ENCODE measurements at places on chromosomes 12 and 14. TPM values are rescaled to one million over a fixed set of nuclear protein-coding genes. Genes with fewer than 3 reads are reported as not detected.

GRCh38 chr14:94161981-94162380 is 12.1 kb upstream of the PPP4R4 start:
- DNase-seq = no peak

GRCh38 chr14:102557434-102558226 is 34.8 kb upstream of the RCOR1 start:
- no peak for DNase-seq

Gene AKAP3
- 2.0 TPM for total RNA-seq

DNA sequence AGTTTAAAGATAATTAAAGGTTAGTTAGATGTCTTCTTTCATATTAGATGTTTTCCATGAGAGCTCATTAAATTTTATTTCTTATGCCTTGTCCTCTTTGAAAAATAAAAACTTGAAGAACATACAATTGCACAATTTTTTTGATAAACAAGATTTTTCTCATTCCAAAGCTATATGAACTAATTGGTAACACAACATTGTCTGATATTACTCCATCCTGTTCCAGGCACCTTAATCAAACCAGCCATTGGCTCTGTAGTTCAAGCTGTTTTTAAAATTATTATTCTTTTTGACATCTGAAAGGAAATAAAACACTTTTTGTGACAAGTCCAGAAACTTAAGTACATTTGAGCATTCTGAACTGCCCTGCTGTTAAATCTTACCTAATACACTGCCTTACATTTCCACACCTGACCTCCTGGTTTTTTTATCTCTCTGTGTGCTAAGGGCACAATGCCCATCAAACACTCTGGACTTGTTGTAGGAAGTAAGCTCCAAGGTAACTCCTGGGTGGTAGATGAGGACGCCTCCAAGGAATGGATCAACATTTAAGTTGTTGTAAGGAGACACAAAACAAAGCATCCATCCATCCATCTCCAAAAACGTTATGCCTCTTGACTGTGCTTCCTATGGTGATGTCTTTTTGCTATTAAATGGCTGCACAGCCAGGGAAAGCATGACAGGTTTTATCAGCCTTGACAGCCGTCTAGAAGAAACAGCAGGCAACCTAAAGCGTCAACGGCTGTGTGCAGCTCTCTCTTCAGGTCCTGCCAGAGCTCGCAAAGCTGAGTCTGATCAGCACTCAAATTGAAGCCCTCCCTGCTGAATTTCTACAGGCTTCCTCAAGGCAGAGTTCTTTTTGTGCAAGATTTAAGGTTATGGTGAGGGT is 449.9 kb upstream of the FLRT2 start:
- DNase-seq = no peak

DNA sequence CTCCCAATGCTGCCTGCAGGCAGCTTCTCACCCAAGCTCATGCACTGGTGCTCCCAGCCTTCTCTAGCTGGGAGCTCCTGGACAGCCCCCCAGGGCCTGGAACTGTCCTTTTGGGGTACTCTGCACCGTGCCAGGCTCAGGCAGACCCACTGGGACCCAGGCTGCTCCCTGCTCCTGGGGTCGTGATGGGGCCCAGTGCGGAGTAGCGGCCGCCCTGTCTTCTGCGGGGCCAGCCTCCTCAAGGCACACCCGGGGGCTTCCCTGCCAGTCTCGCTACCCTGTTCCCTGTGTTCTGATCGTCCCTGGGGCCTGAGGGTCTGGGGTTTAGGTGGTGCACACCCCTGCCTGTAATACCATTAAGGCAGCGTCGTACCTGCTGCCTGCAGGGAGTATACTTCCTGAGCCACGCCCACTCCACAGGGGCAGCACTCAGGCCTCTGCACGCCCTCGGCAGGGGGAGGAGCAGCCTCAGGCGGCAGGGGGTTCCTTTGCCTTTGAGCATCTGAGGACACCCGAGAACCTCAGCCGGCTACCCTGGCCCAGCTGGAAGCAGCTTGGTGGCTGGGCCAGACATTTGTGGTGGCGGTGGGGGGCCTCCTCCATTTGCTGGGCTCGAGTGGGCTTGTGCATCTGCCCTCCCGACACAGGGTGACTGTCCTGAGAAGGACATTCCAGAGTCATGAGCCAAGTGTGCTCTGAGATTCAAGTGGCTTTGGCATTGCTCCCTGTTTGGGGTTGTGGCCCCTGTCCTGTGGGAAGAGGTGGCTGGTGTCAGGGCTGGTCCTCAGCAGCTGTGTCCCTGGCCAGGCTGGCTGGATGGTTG is 9.2 kb upstream of the CRIP2 start:
- DNase-seq = peak; percentile 36

- DNase-seq = no peak
These were observed 116.7 kb downstream of the PRKCH start for GRCh38 chr14:61438036-61438435.

GRCh38 chr12:41663598-41664265 is 475.6 kb downstream of the PDZRN4 start:
- DNase-seq = peak; percentile 39

Gene PLEKHD1
- total RNA-seq = not detected

DNA sequence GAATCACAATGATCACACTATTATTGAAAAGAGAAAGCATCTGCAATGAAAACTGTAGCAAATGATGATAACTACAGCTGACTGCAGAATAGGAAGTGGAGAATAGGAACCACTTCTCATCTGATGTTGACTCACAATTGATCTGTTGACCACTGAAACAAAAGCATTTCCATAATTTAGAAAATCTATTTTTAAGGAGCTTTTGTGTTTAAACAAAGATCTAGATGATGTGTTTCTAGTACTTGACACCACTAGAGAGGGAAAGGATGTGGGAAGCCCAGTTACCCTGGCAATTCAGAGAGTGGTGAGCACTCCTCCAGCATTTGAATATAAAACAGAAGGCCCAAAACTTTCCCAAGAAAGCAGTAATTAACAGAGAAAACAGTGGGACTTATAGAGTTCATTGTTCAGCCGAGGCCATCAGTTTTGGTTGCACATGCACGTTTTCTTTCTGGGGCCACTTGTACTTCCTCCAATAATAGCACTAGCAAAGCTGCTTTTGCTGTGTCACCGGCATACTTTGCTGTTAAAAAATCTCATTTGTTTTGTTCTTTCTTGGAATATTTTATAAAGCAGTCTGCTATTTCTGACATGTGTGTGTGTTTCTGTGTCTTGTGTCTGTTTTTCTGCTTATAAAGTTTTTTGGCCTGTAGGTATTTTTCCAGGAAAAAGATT is 76.1 kb upstream of the HECTD1 start:
- DNase-seq = no peak

- no peak for DNase-seq
These were observed 267.2 kb upstream of the DIO3 start for GRCh38 chr14:101294136-101294535.

Gene SLC25A21
- total RNA-seq = 0.94 TPM

GRCh38 chr14:59870277-59871165 is at the start of gene RTN1:
RTN1 (minus strand) TSS chr14:59870776; CDS start chr14:59870630, 146 bp downstream.
- DNase-seq = peak; percentile 33

Gene FAM181A
- not detected for total RNA-seq

Gene LMNTD1
- total RNA-seq = 2.2 TPM

Gene GLIPR1L1
- not detected for total RNA-seq

Data from M059J (cell line).